ENCODE measurements at places on chromosomes 4 and X.

DNA sequence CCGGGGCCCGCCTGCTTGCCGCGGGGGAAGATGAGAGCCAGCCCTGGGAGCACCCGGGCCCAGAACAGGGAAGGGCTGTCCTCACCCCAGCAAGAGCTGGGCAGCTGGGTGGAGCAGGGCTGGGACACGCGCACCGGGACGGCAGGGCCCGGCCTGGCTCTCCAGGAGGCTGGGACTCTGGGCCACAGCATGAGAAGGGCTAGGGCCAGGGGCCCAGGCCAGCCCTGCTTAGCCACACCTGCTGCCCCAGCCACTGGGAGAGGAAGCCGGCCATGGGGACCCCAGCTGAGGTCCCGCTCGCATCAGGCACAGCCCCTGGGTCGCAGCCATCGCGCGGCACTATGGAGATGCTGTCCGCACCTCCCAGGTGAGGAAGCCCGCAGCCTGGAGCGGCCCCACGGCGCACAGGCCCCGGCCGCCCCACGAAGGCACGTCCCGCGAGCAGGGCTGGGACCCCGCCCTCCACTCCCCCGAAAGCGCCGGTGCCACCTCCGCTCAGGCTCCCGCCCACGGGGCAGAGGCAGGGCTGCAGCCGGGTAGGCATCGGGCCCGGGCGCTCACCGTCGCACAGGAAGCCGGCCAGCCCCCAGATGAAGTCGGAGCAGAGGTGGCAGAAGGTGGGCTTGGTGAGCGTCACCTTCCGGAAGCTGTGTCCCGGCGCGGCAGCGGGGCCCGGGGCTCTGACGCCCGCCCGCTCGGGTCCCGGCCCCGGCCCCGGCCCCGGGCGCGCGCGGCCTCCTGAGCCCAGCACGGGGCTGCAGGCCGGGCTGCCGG lies 531 bp downstream of the DGKQ start:
- peak; percentile 64 for DNase-seq

DNA sequence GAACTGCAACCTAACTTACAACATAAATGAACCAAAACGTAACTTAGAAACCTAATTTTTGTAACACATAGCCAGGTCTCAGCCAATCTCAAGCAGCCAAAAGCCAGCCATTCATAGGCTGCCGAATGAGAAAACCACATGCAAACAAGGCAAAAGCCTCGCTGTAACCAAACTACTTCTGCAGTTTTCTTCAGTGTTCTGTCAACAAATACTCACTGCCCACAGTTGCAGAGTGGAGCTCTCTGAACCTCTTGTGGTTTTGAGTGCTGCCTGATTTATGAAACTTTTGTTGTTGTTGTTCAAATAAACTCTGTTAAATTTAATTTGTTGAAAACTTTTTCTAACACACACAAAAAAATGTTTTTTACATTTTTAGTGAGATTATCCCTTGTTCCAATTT lies 251.2 kb downstream of the PAPSS1 start:
- DNase-seq: no peak

DNA sequence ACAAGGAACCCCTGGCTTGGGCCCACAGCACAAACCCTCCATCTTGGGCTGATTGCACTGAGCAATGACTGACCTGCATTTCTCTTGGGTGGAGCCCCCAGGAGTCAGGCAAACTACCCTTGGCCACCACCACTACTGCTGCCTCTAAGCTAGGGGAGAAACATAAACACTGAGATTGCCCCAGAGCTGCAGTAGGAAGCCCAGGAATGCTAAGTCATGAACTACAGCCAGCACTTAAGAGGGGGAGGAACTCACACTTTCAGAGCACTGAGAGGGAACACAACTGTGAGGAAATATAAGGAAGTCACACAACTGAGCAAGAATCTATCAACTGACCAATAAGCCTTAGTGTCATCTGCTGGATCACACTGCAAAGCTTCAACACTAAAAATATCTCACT lies 111.6 kb upstream of the PPP3CA start:
- no peak for DNase-seq

DNA sequence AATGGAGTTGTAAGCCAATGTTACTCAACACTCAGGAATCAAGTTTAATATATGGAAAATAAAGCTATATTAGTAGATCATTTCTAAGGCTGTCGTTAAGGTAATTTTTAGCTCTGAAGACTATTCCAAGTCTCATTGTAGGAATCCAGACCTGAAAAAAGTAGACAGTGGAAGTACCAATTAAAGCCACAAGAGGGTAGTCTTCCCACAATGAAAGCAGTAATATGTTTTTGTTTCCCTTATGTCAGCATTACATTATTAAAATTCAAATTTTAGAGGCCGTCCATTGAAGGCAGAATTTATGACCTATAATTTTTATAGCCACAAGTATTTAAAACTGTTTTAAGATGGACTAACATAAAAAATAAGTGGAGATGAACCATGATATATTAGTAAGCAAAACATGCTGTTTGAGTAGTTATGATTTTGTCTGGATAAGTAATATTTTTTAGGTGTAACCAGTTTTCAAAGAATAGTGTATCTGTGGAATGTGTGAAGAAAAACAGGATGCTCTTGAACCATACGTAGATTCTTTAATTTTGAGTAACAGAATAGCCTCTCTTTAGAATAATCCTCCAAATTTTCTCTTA lies 372.6 kb upstream of the TECRL start:
- no peak for DNase-seq

DNA sequence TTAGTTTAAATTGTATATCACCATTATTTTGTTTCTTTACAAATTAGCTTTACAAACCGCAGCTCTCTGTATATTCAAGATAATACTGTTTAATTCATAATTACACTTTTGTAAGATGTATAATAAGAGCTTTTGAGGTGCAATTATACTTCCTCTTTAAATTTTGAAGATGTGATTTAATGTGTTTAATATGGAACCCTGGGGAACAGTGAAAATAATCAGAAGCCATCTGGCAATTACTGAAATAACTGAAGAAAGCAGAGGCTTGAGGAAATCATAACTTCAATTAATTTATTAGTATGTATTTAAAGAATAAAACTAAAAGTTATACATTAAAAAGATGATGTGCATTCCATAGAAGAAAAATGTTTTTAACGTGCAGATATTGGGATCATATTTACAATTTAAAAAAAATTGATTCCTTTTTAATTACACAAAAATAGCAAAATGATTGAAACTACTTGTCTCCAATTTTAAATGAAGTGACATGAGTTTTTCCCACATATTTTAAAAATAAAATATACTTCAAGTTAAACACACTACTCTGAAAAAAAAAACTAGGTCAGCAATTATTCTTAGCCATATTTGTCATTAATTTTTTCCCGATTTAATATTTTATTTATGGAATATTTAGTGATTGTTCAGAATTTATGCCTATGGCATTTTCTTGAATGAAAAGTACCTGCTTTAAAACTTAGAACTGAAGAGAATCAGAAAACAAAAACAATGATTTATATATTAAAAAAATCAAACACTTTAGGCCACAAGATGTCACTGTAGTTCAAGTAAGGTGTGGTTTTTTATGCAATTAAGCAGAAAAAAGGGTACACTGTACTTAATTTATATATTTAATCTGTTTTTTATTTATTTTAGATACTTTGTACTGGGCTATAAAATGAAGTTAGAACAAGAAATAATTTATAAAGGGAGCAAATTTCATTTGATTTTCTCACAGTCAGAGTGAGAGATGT lies 942.7 kb upstream of the NDST4 start:
- DNase-seq: no peak

DNA sequence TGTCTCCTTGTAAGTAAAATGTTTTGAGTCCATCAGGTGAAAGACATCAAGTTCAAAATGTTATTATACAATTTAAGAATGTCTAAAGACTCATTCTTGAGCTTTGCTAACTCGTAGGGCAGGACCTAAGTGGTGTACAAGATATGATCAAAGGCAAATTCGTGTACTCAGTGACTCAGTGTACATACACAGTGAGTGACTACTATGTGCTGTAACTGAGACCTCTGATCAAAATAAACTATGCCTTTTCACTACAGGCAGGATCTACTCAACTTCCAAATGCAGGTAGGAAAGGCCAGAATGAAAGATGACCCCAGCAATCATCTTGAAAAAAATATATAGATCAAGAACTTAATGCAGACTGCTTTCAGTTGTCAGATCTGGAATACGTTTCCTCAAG lies 49.9 kb downstream of the ADGRG2 start:
- DNase-seq: no peak

- peak; percentile 79 for DNase-seq
Measured at GRCh38 chrX:16882702-16883486, 12.7 kb upstream of the RBBP7 start.

DNA sequence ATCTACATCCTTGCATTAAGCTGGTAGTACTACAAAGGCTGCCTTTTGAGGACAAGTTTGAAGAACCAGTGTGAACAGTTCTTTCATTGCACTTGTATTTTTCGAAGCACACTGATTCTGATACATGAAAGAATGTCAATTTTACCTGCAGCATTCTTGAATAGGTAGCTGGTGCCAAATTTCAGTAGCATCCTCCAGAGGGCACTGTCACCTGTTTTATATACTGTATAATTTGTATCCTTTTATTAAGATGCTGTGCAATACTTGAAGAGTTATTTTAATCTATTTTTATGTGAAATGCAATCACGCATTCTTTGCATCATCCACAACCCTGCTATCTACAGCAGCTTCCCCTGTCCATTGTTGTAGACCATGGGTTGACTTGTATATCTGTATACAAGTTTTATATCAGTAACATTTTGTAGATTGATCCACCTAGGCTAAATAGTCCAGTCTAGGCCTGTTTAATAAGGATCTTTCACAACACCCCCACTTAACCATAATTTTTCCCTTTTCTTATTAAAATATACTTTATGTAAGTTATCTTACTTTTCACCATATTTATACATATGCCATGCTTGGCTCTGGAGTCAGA lies 325.7 kb downstream of the PCDH7 start:
- DNase-seq: no peak

DNA sequence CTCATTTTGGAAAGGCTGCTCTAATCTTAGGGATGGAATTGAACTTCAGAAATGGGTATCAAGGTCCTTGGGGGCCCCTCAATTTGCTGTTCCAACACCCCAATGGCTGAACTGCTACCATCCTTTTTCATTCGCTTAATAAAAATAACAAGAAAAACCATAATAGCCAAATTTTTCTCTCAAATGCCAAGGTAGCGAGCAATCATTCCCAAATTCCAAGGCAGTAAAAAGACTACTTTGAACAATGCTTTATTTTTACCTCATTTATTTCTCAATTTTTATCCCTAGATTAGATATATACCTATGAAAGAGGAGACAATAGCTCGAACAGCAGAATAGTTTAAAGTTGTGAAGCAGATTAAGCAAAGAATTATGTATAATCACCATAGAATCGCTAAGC lies 323.4 kb upstream of the SLC7A11 start:
- no peak for DNase-seq

DNA sequence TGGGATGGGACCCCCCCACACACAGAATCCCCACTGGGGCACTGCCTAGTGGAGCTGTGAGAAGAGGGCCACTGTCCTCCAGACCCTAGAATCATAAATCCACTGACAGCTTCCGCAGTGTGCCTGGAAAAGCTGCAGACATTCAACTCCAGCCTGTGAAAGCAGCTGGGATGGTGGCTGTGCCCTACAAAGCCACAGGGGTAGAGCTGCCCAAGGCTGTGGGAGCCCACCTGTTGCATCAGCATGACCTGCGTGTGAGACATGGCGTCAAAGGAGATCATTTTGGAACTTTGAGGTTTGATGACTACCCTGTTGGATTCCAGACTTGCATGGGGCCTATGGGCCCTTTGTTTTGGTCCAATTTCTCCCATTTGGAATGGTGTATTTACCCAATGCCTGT lies 22.3 kb downstream of the AIMP1 start:
- DNase-seq: no peak

DNA sequence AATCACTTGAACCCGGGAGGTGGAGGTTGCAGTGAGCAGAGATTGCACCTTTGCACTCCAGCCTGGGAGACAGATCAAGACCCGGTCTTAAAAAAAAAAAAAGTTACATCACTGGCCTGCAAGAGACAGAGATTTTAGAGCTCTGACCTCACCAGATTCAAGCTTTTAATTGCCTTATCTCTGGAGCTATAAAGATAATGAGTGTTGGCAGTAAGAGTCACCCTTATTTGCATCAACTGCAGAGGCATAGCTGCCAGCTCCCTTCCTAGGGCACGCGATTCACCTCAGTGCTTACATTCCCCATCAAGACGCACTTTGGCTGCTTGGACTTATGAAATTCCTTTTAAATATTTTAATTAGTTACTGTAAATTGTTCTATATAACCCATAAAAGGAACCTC lies 12.5 kb upstream of the SPATA4 start:
- no peak for DNase-seq

DNA sequence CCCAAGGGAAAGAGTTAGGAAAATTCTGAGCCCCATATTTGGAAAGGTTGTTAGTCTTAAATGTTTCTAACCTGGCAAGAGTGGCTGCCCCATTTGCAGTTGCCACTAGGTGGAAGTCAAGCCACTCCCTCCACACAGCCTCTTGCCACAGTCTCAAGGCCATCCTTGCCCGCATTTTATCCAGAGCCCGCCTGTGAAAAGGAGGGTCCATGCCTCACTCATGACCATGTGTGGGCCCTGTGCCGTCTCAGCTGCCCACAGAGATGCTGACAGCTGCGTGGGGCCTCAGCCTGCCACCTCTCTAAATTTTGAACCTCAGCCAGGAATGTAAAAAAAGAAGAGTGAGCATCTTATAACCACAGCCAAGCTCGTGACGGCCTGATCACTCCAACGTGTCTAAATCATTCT lies 201.5 kb upstream of the FAM241A start:
- DNase-seq: no peak

- no peak for DNase-seq
Measured at GRCh38 chr4:118743867-118744266, 58.7 kb downstream of the METTL14 start.

DNA sequence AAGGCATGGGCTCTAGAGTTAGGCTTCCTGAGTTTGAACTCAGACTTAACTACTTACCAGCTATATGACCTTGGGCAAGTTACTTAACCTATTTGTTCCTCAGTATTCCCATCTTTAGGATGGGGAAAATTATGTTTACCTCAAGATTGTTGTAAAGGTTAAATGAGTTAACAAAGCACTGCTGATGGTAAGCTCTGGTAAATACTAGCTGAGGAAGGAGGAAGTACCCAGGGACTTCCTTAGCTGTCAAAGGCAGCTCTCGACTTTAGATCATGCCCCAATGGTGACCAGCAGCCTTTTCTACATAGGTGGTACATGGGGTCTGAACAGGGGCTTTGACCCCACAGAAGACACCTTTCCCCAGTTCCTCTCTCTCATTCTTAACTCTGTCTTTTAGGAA lies 20.1 kb downstream of the ATP7A start:
- DNase-seq: no peak

DNA sequence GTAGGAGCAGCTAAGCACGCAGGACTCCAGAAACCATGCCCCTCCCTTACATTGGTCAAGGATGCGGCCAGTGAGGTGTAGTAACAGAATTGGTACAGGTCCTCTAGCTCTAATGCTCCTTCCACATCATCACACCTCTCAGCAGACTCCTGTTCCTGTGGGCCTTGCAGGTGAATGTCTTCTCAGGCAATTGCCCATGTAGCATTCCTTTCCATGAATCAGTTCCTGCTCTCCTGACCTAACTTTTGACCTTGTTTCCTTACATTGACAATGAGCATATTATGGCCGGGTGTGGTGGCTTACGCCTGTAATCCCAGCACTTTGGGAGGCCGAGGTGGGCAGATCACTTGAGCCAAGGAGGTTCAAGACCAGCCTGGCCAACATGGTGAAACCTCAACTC lies 31.3 kb downstream of the MAP7D3 start:
- DNase-seq: no peak

- DNase-seq: no peak
Measured at GRCh38 chrX:118221270-118221669, 104.7 kb upstream of the KLHL13 start.

GRCh38 chrX:109952985-109953905 lies 49.7 kb upstream of the TMEM164 start:
- DNase-seq: no peak

- DNase-seq: no peak
Measured at GRCh38 chr4:181911420-181911819, 331.8 kb upstream of the TENM3 start.

All from activated CD4-positive, alpha-beta memory T cell treated with anti-CD3 and anti-CD28 coated beads for 36 hours (primary cell).